ENCODE measurements at places on chromosomes 6 and 20.

- DNase-seq: no peak
Observed at GRCh38 chr6:28205879-28206278, 19.2 kb upstream of the ZSCAN9 start.

DNA sequence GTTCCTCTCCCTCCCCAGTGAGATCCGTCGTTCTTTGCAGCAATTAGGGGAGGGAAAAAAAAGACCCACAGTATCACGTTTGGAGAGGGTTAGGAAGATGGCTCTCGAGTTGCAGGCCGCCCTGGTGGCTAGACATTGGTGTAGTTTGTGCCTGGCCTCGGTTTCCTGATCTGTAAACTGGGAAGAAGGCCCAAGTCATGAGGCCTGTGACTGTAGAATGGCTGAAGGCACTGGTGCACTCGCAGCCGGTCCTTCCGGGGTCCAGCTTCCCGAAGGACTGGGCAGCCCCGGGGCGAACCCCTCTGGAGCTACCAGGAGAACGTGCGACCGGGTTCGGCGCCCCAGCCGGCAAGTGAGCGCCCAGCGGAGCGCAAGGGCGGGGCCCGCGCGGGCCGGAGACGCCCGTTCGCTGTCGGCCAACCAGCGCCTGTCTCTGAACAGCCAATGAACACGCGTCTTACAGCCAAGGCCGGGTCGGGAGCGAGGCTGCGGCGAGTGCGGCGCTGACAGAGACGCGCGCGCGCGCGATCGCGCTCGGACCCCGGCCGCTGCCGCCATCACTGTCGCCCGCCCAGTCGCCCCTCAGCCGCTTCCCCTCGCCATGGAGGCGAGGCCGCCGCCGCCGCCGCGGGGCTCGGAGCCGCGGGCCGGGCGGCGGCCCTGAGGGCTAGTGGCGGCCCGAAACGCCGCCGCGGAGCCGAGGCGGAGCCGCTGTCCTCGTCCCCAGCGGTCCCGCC is at the start of gene PTPRA:
PTPRA (plus strand) TSS at position 472 of the 737 bp plus-strand sequence. CDS start 90,797 bp downstream, outside the sequence.
- DNase-seq: peak; percentile 88

DNA sequence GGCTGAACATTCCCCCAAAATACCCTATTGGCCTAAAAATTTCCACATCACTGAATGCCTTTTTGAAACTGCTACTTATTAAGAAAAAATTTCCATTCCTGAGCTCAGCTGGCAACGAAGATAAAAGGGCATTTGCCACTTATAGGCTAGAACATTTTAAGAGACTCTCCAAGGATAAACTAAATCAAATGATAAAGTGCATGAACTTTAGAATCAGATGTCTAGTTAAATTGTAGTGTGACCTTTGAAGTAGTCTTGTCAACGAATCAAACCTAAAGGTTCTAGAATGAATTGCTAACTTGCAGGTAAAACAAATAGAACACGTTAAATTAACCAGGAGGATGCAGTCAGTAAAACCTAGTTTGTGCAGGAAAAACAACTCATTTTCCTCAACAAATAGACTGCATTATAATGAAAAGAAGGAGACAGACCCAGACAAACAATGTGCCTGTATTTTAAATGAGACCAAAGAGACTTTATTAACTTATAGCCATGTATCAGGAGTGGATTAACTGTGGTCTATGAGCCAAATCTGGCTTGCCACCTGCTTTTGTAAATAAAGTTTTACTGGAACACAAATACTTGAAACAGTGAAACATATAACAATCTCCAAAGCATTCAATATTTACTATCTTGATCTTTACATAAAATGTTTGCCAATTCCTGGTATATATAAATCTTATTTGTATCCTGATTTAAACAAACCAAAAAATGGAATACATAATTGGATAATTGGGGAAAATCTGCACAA is 184.4 kb downstream of the MEI4 start:
- no peak for DNase-seq

DNA sequence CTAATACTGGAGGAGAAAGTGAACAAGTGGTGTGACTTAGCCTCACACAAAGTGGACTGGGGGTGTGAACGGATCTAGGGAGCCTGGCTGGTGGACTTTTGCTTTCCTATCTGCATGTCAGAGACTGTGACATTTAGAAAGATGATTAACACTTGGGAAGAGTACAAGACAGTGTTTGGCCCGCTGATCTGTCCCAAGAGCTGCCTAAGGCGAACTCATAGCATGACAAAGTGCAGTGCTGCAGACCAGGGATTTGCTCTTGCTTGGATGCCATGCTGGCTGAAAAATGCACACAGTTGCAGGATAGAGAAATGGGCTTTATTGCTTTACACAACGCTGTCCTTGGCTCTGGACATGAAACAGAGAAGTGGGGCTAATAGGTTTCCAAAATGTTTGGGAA is 386.0 kb upstream of the MAN1A1 start:
- no peak for DNase-seq

GRCh38 chr6:39527792-39528564 is 197.2 kb downstream of the KIF6 start:
- no peak for DNase-seq

GRCh38 chr6:144248003-144248402 is 37.1 kb upstream of the UTRN start:
- no peak for DNase-seq

GRCh38 chr6:15793826-15794225 is 131.0 kb upstream of the DTNBP1 start:
- no peak for DNase-seq

DNA sequence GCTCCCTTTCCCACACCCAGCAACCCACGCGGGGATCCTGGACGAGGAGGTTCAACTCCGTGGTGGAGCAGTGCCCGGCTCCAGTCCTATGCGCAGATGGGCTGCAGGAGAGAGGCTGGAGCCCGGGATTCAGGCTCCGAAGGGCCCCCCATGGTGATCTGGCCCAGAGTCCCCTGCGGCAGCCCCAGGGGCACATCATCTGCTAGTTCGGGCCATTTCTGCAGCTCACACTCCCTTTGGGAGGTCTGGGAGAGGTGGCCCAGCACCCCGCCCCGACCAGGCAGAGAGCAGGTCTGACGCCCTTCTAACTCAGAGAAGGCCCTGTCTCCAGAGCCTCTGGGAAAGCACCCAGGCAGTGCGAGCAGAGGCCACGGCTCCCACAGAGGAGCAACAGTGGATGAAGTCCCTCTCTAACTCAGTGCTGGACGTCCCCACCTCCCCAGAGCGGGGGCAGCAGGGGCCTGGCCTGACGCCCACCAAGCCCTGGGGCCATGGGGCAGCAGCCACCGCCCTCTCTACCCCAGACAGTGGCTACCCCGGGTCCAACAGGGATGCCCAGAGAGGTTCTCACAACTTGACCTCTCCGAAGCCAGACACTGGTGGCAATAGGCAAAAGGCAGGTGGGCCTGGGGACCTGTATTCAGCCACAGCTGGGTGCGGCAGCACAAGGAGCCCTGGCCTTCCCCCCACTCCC is 3.3 kb downstream of the KCNQ2 start:
- DNase-seq: no peak

- DNase-seq: no peak
Observed at GRCh38 chr6:43331470-43331869, 22.8 kb upstream of the CRIP3 start.

DNA sequence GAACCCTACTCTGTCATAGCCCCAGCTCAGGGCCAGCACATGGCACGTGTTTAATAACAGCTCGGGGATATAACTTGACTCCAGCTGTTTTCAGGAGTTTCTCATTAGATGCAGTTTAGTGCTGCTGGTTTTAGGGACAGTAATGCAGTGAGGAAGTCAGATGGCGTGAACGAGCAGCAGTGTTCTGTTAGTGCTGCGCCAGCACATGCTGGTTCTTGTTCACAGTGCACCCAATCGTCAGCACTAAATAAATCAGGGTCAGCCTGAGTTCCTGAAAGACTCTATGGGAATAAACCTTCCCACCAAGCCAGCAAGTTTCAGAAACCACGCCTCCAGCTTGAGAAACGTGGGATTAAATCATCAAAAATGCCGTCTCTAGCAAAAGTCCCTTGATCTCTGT is 235.9 kb upstream of the SUPT3H start:
- no peak for DNase-seq

GRCh38 chr6:39330057-39330456 is 7.6 kb upstream of the KCNK16 start:
- peak; percentile 20 for DNase-seq

GRCh38 chr6:94478133-94479005 is 1059.0 kb upstream of the EPHA7 start:
- no peak for DNase-seq

DNA sequence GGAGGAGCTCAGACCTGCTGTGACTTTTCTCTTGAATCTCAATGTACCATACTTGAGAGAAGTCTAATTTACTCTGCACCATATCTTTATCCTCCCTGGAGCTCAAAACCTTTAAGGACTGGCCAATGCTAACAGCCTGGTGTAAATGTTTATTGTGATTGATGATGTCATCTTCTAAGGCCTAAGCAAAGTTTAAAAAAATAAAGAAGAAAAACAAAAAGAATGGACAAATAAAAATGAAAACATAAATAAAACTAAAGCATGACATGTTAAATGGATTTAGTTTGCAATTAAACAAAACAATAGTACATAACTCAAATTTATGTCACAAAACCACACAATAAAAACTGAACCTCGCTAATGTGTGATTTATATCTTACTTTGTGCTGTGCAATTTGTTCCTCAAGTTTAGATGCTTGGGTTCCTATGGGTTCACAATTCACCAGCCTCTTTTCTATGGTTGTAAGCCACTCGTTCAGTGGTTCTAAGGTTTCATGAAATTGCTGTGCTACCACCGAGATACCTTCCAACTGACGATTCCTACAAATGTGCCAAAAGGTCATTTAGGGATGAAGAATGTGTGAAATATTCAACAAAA is 113.0 kb downstream of the DST start:
- DNase-seq: no peak

DNA sequence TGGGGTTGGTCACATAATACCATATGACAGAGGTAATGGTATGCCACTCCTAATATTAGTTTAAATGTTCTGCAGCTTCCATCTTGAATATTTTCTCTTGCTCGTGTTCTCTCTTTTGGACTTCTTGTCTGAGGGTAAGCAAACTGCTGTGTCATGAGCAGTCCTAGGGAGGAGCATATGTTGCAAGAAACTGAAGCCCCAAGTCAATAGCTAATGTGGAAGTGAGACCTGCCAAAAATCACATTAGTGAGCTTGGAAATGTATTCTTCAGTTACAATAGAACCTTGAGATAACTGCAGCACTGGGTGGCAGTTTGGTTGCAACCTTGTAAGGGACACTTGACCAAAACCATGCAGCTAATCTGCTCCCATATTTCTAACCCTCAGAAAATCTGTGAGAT is 178.2 kb upstream of the IMPG1 start:
- DNase-seq: no peak

- DNase-seq: no peak
Observed at GRCh38 chr6:39517756-39518155, 195.3 kb upstream of the KCNK16 start.

DNA sequence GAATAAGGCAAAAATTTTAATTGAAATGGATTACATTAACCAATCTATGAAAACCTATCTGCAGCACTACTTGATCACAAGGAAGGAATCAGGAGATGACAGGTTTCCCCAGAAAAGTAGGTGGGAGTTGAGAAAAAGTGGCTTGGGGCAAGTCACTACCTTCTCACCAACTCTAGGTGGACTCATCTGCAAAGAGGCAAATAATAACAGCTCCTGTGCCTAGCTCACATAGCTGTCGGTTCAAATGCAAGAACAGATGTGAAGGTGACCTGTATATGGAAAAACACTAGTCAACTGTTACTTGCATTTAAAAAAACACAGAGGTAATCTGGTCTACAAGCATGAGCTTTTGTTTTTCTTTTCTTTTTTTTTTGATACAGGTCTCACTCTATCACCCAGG is 67.2 kb downstream of the POPDC3 start:
- no peak for DNase-seq

- DNase-seq: no peak
Observed at GRCh38 chr6:82385102-82385501, 21.5 kb downstream of the TPBG start.

DNA sequence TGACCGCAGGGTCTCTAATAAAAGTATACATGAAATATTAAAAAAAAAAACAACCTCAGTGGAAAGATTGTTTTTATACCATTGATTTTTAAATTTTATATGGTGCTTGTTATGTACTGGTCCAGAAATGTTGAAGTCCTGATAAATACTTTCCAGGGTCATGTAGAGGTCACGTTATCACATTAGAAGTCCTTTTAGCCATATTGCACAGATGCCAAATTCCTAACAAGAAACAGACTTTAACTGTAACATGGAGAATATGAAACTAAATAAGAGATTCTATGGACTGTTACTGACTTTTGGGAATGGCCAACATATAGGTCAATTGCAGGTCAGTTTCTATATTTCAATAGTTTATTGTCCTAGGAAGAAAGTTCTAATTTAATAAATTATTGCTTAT is 89.0 kb downstream of the ADGRB3 start:
- no peak for DNase-seq

GRCh38 chr6:153108315-153108714 is 22.8 kb downstream of the RGS17 start:
- DNase-seq: no peak

- no peak for DNase-seq
Observed at GRCh38 chr6:131875647-131876046, 67.8 kb downstream of the ENPP1 start.

DNA sequence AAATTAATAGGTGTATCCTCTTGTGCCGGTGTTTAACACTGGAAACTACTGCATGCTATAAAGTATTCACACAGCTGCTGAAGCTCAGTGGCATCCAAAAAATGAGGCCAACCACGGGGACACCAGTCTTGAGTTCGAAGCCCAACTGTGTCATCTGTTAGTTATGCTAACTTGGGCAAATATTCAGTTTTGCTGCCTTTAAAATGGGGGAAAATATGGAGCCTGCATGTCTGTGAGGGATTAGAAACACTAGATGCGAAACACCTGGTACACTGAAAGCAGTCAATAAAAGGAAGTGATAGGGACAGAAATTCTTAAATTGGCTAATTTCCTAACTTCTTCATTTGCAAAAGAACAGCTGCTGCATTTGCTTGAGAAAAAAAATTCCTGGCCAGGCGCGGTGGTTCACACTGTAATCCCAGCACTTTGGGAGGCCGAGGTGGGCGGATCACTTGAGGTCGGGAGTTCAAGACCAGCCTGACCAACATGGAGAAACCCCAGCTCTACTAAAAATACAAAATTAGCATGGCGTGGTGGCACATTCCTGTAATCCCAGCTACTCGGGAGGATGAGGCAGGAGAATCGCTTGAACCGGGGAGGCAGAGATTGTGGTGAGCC is 36.6 kb upstream of the MLIP start:
- no peak for DNase-seq

DNA sequence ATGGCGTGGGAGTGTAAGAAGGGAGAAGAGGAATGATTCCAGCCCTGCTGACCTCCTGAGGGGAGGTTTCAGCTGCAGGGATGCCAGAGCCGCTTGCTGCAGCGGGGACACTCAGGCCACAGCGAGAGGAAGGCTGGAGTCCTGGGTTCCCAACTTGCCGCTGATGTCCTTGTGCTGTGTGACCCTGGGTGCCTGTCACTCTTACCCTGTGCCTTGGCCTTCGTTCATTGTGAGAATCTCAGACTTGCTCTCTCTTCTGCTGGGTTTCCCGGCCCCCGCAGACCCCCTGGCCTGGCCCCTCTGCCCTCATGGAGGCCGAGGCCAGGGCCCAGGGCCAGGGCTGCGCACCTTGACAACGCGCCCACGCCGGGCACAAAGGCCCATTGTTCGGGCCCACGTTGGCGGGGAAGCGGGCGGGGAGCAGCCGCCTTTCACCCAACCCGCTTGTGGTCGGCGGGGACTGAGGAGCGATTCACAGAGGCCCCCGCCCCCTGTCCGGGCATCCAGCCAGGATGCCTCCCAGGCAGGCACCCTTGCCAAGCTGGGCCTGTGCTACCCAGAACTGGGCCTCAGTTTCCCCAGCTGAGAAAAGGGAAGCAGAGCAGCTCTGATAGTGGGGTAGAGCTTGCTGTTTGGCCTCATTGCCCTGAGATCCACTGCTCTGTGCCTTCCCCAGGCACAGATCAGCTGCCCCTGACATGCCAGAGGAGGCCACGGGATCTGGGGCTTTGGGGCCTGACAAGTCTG is 52.4 kb downstream of the CEBPB start:
- no peak for DNase-seq

All from CD8-positive, alpha-beta T cell (primary cell).